ENCODE measurements at places on chromosomes 16 and 17. TPM values are rescaled to one million over a fixed set of nuclear protein-coding genes. Genes with fewer than 3 reads are reported as not detected.
A peak's percentile ranks its signal among the peaks of the same experiment; 100 is the strongest.

- H3K36me3 ChIP-seq, result no peaks in the 10 kb centered on the region
- no peak overlapping the region for H3K4me3 ChIP-seq
- H3K27me3 ChIP-seq, result no peaks in the 10 kb centered on the region
- DNase-seq, result no peak
Observed at GRCh38 chr16:80691111-80691741, 113.2 kb downstream of the CDYL2 start.

DNA sequence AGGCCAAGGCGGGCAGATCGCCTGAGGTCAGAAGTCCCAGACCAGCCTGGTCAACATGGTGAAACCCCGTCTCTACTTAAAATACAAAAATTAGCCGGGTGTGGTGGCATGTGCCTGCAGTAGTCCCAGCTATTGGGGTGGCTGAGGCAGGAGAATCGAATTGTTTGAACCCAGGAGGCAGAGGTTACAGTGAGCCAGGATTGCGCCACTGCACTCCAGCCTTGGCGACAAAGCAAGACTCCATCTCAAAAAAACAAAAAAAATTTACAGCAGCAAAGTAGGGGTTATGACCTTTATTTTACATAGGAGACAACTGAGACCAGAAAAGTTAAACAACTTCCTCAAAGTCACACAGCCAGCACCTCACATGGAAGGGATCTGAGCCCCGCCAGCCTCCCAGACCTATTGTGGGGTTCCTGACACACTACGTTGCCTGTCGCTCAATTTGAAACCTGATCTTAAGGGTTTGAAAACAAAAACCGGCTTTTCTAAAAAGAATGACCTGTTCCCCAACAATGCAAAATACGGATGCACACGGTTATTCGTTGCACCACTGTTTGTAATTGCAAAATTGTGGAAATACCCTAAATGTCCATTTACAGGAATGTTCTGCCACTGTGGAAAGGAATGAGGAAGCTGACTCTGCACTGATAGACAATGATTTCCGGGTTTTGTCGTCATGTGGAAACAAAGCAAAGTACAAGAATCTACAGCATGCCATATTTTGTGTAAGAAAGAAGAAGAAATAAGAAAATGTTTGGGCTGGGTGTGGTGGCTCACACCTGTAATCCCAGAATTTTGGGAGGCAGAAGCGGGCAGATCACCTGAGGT is 77.2 kb downstream of the CNGB1 start:
- H3K36me3 ChIP-seq, result no peaks in the 10 kb centered on the region
- H3K4me1 ChIP-seq, result no peaks in the 10 kb centered on the region
- no peak for DNase-seq
- no peak overlapping the region for H3K4me3 ChIP-seq

The PERCC1 gene
- total RNA-seq, result 0.60 TPM

GRCh38 chr16:53744449-53744848 is 40.5 kb downstream of the FTO start:
- H3K36me3 ChIP-seq, result no peaks in the 10 kb centered on the region
- no peaks in the 10 kb centered on the region for H3K4me1 ChIP-seq
- DNase-seq, result no peak
- no peak overlapping the region for H3K27ac ChIP-seq
- H3K4me3 ChIP-seq, result no peak overlapping the region

- H3K36me3 ChIP-seq, result no peaks in the 10 kb centered on the region
- H3K4me1 ChIP-seq, result no peaks in the 10 kb centered on the region
- no peak overlapping the region for H3K27ac ChIP-seq
- no peaks in the 10 kb centered on the region for H3K27me3 ChIP-seq
- H3K4me3 ChIP-seq, result no peak overlapping the region
Observed at GRCh38 chr17:2436316-2436905, 35.6 kb upstream of the MNT start.

GRCh38 chr16:87469169-87469568 is 23.7 kb downstream of the ZCCHC14 start:
- no peak overlapping the region for H3K4me3 ChIP-seq
- peaks cover 35% of the 10 kb centered on the region for H3K4me1 ChIP-seq
- no peaks in the 10 kb centered on the region for H3K36me3 ChIP-seq
- H3K27ac ChIP-seq, result no peak overlapping the region
- no peaks in the 10 kb centered on the region for H3K27me3 ChIP-seq

DNA sequence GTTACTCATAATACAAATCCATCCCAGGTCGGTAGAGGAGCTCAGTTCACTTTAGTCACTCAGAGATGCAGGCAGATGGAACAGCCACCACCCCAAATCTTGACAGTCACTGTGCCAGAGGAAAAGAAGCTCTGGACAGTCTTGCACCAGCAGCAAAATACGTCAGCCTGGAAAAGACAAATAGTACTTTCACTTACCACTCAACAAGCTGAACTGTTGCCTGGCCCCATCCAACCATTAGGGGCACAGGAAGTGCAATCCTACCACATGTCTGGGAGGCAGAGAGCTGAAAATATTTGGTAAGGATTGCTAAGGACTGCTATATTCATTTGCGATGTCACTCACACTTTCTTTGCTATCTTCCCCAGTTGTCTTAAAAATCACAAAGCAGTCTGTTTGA is 239.1 kb upstream of the TOX3 start:
- no peak overlapping the region for H3K4me3 ChIP-seq
- H3K4me1 ChIP-seq, result no peaks in the 10 kb centered on the region
- no peak for DNase-seq
- H3K36me3 ChIP-seq, result no peaks in the 10 kb centered on the region
- no peaks in the 10 kb centered on the region for H3K27me3 ChIP-seq

The CACNG5 gene
- total RNA-seq, result not detected

GRCh38 chr17:81967533-81968395 is 6.8 kb upstream of the NOTUM start:
- no peak overlapping the region for H3K27ac ChIP-seq
- H3K4me1 ChIP-seq, result peaks cover 17% of the 10 kb centered on the region
- H3K36me3 ChIP-seq, result no peaks in the 10 kb centered on the region
- H3K27me3 ChIP-seq, result peaks cover 38% of the 10 kb centered on the region
- DNase-seq, result peak; percentile 84
- no peak overlapping the region for H3K4me3 ChIP-seq

DNA sequence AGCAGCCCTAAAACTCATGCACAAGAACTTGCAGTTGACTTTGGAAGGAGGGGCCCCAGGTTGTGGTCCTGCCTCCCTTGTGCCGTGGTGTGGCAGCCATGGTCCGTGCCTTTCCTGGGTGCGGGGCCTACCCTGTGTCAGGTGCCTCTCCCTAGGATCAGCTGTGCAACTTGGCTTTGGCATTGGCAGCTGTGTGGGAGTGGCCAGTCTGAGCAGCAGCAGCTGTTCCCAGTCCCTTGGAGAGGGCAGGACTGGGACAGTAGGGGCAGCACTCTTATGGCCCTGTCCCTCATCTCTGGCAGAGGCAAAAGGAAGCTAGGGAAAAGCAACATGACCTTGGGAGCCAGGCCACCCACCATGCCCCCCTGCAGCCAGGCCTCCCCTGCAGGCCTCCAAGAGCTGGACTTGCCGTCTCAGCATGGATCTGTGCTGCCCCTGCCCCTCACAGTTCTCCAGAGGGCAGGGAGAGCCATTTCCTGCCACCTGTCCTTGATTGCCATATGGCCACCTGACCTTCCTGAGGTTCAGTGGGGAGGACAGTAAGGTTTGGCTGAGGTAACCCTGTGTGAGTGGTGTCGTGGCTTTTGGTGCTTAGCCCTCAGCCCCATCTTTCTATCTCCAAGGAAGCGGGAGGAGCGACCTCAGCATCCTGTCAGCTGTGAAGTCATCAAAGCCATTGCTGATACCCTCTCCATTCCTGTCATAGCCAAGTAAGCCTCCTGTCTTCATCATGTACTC is 15.5 kb upstream of the NFATC3 start:
- H3K4me1 ChIP-seq, result peaks cover 45% of the 10 kb centered on the region
- peak; percentile 48 for DNase-seq
- H3K27ac ChIP-seq, result no peak overlapping the region
- no peaks in the 10 kb centered on the region for H3K27me3 ChIP-seq
- H3K4me3 ChIP-seq, result no peak overlapping the region

DNA sequence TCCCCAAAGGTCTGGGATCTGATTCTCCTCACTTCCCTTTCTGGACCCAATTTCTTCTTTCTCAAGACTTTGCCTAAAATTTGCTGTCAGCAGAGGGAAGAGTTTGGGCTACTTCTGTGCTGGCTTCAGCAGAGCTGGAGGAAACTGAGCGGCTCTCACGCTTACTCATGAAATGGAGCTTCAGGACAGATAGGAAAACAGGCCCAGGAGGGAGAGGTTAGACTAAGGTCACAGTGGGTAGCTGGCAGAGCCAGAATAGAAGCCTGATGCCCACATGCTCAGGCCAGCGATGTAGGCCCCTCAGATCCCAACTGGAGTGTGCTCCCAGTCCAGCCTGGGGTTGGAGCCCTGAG is 593 bp downstream of the SLC38A7 start:
- no peaks in the 10 kb centered on the region for H3K27me3 ChIP-seq
- peak overlapping the region; percentile 82 for H3K4me3 ChIP-seq
- H3K36me3 ChIP-seq, result peaks cover 24% of the 10 kb centered on the region
- H3K4me1 ChIP-seq, result no peaks in the 10 kb centered on the region

The CD300LB gene
- total RNA-seq, result 0.17 TPM

GRCh38 chr17:49508061-49508865 is 13.2 kb downstream of the NGFR start:
- no peak for DNase-seq
- peaks cover 29% of the 10 kb centered on the region for H3K27me3 ChIP-seq
- no peak overlapping the region for H3K4me3 ChIP-seq
- H3K27ac ChIP-seq, result no peak overlapping the region

DNA sequence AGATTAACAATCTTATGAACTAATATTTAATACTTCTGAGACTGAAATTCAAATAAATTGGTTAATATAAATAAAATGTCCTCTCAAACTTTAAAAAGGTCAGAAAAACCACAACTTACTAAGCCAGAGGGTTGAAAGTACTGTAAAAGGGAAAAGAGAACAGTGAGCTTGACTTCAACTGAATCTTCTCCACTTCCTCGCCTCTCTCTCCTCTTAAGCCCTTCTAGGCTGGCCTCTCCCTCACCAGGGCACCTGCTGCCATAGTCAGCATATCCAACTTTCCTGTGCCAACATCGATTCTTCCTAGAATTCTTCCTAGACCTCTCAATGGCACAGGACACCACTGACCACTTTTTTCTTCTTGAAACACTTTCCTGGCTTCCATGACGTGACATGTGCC is 19.4 kb downstream of the GNA13 start:
- no peaks in the 10 kb centered on the region for H3K27me3 ChIP-seq
- no peak overlapping the region for H3K4me3 ChIP-seq
- H3K4me1 ChIP-seq, result peaks cover 85% of the 10 kb centered on the region
- no peak overlapping the region for H3K27ac ChIP-seq
- no peak for DNase-seq
- H3K36me3 ChIP-seq, result no peaks in the 10 kb centered on the region

The TBX2 gene
- total RNA-seq, result 7.0 TPM

- no peaks in the 10 kb centered on the region for H3K27me3 ChIP-seq
- H3K27ac ChIP-seq, result no peak overlapping the region
- H3K4me3 ChIP-seq, result no peak overlapping the region
- H3K36me3 ChIP-seq, result no peaks in the 10 kb centered on the region
Observed at GRCh38 chr17:323181-323580, 29.4 kb downstream of the RPH3AL start.

The ENPP7 gene
- not detected for total RNA-seq

GRCh38 chr16:23865853-23866252 is 30.1 kb downstream of the PRKCB start:
- no peaks in the 10 kb centered on the region for H3K4me1 ChIP-seq
- no peaks in the 10 kb centered on the region for H3K27me3 ChIP-seq
- H3K36me3 ChIP-seq, result no peaks in the 10 kb centered on the region
- no peak overlapping the region for H3K4me3 ChIP-seq

All from heart left ventricle (tissue), 16 donors.